ENCODE measurements at places on chromosomes 1 and 21.

- DNase-seq, result no peak
Measured at GRCh38 chr1:224753491-224753890, 137.4 kb downstream of the CNIH3 start.

DNA sequence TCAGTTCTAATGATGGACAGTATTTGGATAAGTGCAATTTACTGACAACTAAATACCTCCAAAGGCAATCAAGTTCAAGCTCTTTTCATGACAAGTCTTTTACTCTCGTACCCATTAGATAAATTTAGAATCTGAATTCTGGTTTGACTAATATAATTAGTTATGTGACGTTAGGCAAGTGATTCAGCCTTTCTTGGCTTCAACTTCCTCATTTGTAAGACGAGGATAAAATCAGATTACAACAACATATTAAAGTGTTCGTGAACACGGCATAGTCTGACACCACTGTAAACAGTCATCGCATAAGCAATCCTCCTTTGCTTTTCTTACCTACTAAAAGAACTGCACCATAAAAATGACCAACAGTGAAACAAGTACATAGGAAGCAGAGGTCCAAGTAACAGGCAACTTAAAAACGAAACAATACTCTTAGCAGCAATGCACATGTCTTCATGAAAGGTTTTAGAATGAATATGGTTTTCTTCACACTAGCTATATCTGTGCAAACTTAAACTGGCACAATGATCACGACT, 25.7 kb downstream of the COA6 start:
- DNase-seq, result peak; percentile 59

DNA sequence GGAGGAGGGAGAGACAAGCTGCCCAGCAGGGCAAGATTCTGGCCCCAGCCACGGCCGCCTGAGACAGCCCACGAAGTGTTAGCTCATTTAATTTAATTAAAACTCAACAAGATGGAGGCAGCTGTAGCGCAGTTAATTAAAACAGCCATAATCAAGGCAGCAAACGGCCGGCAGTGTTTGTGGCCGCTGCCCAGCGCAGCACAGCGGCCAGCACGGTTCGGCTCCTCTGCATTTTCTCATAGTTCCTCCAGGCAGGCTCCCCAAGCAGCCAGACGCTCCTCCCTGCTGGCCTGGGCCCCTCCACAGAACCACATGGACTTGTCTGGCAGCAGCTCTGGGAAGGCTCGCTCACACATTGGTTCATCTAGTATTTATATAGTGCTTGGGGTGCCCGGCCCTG, 40.0 kb downstream of the PTPRF start:
- DNase-seq, result no peak

DNA sequence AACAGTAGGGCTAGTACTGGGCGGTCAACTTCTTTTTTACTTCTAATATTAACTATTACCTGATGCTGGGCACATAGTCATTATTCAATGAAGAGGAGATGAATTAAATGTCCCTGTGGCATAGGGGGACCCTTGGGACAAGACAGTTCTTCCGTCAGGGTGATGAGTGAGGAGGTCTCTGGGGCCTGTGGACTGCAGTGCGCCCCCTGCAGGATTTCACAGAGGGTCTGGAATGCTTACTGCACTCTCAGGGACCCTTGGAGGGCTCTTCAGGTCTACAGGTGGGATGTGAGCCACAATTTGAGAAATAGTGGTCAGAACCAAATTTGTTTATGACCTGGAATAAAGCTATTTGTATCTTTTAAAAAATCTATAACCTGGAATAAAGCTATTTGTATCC, 149.4 kb downstream of the FAM78B start:
- DNase-seq, result no peak

GRCh38 chr1:38041936-38042834, 4.4 kb downstream of the POU3F1 start:
- DNase-seq, result no peak

- DNase-seq, result no peak
Measured at GRCh38 chr1:186566140-186566855, 105.4 kb upstream of the PDC start.

GRCh38 chr1:41682845-41683625, 198.6 kb upstream of the EDN2 start:
- DNase-seq, result no peak

GRCh38 chr1:82979593-82980236, 1019.2 kb downstream of the TTLL7 start:
- DNase-seq, result no peak

- DNase-seq, result no peak
Measured at GRCh38 chr1:42758641-42759040, 8.2 kb downstream of the P3H1 start.

DNA sequence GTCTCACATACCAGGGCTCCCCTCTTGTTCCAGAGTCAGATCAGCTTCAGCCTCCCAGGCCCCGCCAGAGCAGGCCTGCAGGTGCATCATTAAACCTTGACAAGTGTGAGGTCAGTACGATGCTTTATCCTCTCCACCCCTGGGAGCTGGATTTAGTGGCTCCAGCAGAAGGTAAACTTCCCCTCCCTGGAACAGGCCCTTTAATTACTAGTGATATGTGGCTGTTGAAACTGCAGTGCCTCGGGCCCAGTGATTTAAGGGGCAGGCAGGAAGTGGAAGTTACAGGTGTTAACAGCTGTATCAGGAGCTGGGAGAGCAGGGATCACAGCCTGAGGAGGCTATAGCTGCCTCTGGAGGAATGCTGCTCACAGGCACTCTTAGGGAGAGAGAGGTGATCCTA, 132.4 kb upstream of the KLHDC7A start:
- DNase-seq, result no peak
